Kidney (tissue), 22 donors: ENCODE measurements at places on chromosomes 16 and 17. TPM values are rescaled to one million over a fixed set of nuclear protein-coding genes. Genes with fewer than 3 reads are reported as not detected.

Gene KRTAP4-5
- not detected for polyA plus RNA-seq

DNA sequence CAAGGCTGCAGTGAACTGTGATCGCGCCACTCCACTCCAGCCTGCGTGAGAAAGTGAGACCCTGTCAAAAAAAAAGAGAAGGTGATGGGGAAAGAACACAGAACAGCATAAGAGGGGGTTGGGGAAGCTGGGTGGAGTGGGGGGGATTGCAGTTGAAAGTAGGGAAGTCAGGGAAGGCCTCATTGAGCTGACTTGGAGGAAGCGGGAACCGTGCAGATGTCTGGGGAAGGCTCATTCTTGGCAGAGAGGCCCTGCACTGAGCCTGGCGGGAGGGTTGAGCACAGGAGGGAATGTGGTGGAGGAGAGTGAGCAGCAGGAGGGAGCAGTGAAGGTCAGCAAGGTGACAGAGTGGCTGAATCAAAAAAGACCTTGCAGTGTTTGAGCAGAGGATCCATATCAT lies 26.9 kb downstream of the IL4R start:
- no peak for DNase-seq

Gene MLKL
- polyA plus RNA-seq = 7.3 TPM

DNA sequence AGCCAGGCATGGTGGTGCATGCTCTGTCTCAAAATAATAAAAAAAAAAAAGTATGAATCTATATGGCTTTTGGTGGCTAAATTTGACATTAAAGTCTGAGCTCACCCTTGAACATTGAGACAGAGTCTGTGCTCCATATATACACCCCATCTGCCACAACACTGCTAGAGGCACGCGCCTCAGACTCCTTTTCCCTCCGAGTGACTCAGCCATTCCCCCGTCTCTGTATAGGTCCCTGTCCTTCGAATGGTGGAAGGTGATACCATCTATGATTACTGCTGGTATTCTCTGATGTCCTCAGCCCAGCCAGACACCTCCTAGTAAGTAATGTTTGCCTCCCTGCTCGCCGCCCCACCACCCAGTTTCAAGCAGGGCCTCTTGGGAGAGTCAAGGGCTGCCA lies 4.5 kb upstream of the EFNB3 start:
- DNase-seq = no peak

- DNase-seq = peak; percentile 56
These were observed 1.2 kb downstream of the PPP1R1B start for GRCh38 chr17:39627712-39628516.

DNA sequence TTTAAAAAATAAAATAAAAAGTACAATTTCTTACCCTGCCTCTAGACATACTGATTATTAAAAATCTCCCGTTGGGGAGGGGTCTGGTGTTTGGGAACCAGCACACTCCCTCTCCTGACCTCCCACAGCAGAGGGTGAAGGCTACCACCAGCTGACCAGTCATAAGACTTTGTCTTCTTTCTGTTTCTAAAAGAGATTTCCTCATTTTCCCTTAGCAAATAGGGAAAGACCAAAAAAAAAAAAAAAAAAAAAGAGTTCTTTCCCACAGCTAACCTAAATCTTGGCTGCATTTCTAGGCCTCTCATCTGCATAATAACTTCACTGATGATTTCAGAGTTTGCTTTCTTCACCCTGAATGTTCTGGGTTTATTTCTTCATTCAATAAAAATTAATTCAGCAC lies 30.3 kb downstream of the CDK5RAP3 start:
- DNase-seq = no peak

Gene PYDC1
- polyA plus RNA-seq = not detected

Gene CPNE2
- polyA plus RNA-seq = 33.1 TPM

GRCh38 chr16:74667255-74667700 lies 601 bp upstream of the RFWD3 start:
- peak; percentile 27 for DNase-seq

Gene KRTAP16-1
- polyA plus RNA-seq = not detected

Gene ST6GALNAC1
- polyA plus RNA-seq = not detected

- no peak for DNase-seq
These were observed 4.3 kb upstream of the HEATR6 start for GRCh38 chr17:60082946-60083471.

DNA sequence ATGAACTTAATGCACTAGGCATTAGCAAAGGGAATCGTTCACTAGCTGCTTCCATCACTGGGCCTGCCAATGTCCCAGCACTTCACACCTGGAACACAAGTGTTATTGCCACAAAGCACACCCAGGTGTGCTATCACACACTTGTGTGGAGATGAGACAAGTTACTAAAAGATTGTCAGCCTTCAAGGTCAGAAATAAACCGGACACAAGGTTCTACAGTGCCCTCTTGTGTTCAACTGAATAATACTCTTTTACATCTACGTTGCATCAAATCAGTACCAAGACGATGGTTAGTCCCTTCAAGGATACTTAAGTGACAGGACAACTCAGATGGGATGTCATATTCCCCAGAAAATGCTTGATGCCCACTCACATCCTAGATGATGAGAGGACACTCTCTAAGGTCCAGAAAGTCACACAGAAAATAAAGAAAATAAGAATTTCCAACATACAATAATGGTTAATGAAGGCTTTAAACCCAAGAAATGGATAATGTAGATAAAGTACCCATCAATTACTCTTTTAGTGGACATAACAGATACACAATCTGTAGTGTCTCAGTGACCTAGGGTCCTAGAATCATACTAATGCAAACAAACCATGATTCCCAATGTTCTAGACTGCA lies 16.4 kb upstream of the GLG1 start:
- peak; percentile 64 for DNase-seq

Gene ENPP7
- polyA plus RNA-seq = 3.7 TPM

Gene ARL5C
- polyA plus RNA-seq = not detected

Gene PDILT
- polyA plus RNA-seq = not detected

DNA sequence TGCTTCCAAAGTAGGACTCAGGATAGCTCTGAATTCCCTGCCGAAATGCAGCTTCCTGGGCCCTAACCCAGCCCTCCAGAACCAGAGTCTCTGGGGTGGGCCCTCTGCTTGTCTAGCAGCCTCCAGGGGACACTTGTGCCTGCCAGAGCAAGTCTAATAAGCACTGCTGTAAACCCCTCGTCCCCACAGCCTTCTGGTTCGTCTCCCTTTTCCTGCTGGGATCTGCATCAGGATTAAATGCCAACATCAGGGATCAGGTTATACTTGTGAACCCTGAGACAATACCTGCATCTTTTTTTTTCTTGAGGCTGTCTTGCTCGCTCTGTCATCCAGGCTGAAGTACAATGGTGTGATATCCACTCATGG lies 282.0 kb downstream of the SEC14L1 start:
- no peak for DNase-seq

- peak; percentile 81 for DNase-seq
These were observed 722.0 kb upstream of the SOX9 start for GRCh38 chr17:71398800-71399219.
